Frontal cortex (tissue), 4 donors: ENCODE measurements at places on chromosomes 13 and 19. TPM values are rescaled to one million over a fixed set of nuclear protein-coding genes. Genes with fewer than 3 reads are reported as not detected.

Gene CEACAM7
- total RNA-seq = not detected

Gene EBI3
- total RNA-seq = not detected

Gene LGALS4
- total RNA-seq = under 0.01 TPM

Gene MAST1
- 47.3 TPM for total RNA-seq

Gene PAK4
- total RNA-seq = 0.82 TPM

Gene SSC5D
- under 0.01 TPM for total RNA-seq

Gene NLRP9
- total RNA-seq = not detected

Gene FBN3
- total RNA-seq = 28.1 TPM

Gene CRX
- not detected for total RNA-seq

Gene KCNN1
- total RNA-seq = 16.3 TPM

Gene LRCH1
- total RNA-seq = 17.1 TPM

Gene IFI30
- total RNA-seq = 0.41 TPM

Gene S1PR2
- 2.4 TPM for total RNA-seq

Gene PRR12
- 5.7 TPM for total RNA-seq

Gene TMC4
- total RNA-seq = not detected

Gene NXNL1
- total RNA-seq = not detected

Gene FAM83E
- 0.41 TPM for total RNA-seq

Gene THOP1
- total RNA-seq = 31.4 TPM

Gene CDX2
- total RNA-seq = not detected

Gene CPAMD8
- total RNA-seq = 4.9 TPM

Gene CRLF1
- 2.4 TPM for total RNA-seq

Gene ZNF667
- 28.5 TPM for total RNA-seq

Gene CBY2
- not detected for total RNA-seq
